Stimulated activated CD4-positive, alpha-beta T cell treated with anti-CD3 and anti-CD28 coated beads, Interleukin-1b, Interleukin-23, amount 100 ng/mL, for 1 hour (primary cell): ENCODE measurements at places on chromosomes 6 and 20.
A peak's percentile ranks its signal among the peaks of the same experiment; 100 is the strongest.

GRCh38 chr6:18179770-18180356 lies 24.6 kb downstream of the KDM1B start:
- no peak for DNase-seq

- no peak for DNase-seq
Observed at GRCh38 chr20:23050847-23051627, 1.6 kb upstream of the THBD start.

DNA sequence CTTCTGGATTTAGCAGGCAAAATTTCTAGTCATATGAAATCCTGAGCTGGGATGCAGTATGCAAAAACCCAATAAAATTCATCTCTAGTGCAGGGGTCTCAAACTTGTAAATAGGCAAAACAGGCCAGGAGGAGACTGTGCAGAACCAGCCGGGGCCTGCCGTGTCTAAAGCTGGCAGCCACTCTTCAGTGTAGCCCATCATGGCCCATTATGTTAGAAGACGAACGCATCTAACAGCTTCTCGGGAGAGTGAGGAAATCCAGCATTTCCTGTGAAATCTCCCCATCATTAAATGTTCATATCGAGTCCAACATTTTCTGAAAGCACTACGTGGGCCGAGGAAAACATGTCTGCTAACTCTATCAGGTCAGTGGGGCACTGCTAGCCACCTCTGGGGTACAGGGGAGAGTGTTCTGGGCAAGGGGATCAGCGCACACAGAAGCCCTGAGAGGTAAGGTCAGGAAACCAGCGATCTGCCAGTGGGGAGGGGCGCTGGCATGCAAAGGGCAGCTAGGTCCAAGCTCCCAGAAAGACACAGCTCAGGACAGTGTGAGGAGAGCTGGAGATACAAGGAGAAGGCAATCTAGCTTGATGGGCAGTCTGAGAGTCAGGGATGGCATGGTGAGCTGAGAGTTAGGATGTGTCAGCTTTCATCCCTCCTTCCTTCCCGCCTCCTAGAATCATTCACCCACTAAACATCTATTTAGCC lies 144.2 kb downstream of the PREX1 start:
- DNase-seq, result no peak

- no peak for DNase-seq
Observed at GRCh38 chr6:90472716-90473115, 114.2 kb downstream of the MAP3K7 start.

- DNase-seq, result no peak
Observed at GRCh38 chr20:40984496-40984895, 44.1 kb upstream of the TOP1 start.

DNA sequence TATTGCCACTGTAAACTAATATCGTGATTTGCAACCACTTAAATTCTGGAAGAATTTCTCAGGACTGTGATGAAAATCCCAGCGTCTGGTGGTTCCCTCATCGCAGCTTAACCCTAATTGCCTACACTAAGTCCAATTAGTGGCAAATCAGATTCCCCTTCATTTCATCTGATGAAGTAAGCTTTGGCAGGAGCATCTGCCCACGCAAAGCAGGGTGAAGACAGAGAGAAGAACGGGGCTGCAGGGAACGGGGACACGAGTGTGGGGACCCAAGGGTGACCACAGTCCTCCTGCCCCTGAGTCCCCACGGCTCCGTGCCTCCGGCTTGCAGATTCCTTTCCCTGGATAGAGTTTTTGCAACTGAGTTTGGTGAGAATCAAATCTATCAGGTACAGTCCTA lies 159.5 kb downstream of the LY86 start:
- no peak for DNase-seq

- DNase-seq, result no peak
Observed at GRCh38 chr6:161838306-161839035, 564.6 kb upstream of the AGPAT4 start.

DNA sequence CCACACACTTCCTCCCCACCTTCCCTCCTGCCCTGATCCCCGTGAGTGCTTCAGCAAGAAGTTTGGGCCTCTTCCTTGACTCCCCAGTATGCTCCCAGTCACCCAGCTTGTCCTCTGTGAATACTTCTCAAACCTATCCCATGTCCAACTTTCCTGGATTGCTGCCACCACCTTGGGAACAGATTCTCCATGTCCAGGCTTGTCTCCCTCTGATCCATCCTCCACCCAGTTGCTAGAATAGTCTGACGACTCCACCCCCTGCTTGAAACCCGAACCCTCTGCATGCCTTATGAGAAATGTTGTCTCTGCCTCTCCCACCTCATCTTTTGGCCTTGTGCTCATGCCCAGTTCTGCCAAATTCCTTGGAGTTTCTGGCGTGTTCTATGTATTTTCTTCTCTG lies 108.0 kb downstream of the PPP1R14C start:
- no peak for DNase-seq

DNA sequence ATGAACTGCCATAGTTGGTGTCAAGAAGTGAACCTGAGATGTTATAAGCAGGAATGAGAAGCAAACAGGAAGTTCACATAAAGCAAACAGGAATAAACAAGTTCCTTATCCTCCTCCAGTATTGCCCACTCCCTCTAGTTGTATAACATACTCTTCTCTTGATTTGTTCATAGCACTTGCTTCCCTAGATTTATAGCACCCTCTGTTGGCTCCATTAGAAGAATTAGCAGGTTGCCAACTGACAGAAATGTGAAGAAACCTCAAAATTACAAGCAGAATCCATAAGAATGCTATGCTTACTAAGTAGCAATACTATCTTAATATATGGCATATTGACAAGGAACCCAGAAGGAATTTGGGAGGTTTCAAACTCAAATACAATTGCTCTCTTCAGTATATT lies 195.4 kb downstream of the TBX18 start:
- DNase-seq, result no peak

DNA sequence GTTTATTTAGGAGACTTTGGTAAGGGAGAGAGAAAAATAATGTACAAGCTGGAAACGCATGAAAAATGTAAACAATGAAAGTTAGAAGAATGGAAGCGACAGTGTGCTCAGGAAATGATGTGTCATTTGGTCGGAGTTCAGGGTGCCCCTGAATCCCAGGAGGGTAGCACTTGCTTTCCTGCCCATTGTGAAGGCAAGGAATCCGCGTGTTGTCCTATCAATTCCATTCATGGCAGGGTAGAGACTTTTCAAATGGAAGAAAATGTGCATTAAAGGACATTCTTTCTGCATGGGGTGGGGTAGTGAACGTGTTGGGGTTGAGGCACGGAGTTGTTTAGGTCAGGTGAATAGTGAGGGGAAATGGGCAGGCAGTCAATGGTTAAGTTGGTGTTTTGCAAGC lies 33.7 kb downstream of the GCNT2 start:
- no peak for DNase-seq

DNA sequence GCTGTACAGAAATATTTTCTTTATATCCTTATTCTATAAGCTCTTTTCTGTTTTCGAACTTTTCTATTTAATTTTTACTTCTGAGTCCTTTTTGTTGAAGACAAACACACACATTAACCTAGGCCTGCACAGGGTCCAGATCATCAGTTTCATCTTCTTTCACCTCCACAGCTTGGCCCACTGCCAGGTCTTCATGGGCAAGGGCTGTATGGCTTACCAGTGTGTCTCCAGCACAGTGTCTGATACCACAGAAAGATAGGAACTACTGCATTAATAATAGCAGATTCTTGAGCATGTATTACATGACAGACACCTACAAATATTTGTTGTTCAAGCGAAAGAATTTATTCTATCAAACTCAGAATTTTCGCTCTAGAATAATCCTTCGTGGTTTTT lies 24.4 kb downstream of the QKI start:
- no peak for DNase-seq

DNA sequence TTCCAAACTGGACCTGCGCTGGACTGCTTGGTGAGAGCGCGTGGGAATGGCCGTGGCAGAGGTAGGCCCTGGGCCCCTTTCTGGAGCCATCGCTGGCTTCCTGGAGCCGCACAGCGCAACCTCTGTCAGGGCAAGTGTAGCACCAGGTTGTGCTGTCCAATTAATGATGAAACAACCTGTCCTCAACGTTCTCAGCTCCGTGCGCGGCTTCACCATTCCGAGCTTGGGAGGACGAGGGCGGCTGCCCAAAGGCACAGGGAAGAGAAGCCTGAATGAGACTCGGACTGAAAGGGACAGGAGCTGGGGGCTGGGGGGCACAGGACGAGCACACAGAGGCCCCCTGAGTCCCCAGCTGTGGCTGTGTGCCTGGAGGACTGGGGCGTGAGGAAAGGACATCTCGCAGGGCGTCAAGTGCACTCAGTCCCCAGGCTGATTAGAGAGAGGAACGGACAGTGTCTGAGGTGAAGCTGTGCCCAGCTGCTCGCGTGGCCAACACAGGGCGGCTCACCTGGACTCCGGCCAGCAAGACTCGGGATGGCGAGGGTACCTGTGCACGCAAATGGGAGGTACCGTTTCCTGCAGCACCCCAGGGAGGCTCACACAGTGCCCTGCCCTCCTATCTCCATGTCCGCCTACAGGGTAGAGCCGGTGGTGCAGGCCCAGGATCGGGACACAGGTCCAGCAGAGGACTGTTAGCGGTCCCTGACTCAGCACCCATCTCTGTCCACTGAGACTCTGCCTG lies 403.3 kb downstream of the TAF4 start:
- DNase-seq, result no peak

GRCh38 chr6:167706313-167707109 lies 120.2 kb upstream of the AFDN start:
- DNase-seq, result peak; percentile 12

GRCh38 chr20:45963059-45964005 lies 8.7 kb downstream of the ZNF335 start:
- no peak for DNase-seq

- peak; percentile 29 for DNase-seq
Observed at GRCh38 chr6:41071501-41071922, 644 bp downstream of the OARD1 start.

- DNase-seq, result no peak
Observed at GRCh38 chr6:19024737-19025136, 637.6 kb downstream of the RNF144B start.
